H1 (cell line): ENCODE measurements at places on chromosomes 16 and 17.

DNA sequence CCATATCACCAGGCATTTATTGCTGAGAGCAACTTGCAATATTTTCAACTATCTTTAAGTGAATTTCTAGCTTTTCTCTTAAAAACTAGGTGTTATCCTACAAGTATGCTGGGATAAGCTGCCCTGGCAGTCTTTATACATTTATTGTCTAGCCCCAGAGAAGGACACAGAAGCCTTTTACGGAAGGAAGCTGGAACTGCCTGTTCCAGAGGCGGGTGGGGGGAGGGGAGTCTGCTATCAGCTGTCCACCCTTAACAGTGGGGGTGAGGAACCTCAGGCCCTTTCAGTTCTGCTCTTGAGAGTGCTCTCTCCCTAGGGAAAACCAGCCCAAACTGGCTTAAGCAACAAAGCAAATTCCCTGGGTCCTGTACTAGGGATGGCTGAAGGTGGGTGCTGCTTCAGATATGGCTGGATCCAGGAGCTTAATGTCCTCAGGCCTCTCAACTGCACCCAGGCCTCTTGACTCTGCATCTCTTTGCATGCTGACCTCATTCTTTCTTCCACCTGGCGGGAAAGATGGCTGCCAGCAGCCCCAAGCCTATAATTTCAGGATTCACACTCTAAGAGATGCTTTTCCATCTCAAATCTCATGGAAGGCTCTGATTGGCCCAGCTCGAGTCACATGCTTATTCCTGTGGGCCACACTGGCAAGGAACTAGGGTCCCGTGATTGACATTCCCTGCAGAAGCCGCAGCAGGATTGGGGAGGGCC lies 16.6 kb downstream of the NAGPA start:
- no peak for DNase-seq

DNA sequence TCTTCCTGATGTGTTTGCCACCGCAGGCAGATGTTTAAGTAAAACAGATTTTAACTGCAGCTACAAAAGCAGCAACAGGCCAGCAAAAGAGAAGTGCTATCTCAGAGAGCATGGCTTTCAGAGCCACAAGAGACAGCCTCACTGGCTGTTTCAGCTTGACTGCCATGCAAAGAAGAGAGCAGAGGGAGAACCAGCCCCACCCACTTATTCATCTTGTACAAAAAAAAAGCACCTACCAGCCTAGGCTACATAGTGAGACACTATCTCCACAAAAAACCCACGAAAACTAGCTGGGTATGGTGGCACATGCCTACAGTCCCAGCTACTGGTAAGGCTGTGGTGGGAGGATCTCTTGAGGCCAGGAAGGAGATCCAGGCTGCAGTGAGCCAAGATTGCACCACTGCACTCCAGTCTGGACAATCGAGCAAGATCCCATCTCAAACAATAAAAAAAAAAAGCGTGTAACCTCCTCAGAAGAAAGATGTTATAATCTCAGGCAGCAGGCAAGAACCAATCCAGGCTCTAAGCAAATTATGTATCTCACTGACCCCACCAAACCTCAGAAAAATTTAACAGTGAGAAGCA lies 30.0 kb downstream of the STH start:
- DNase-seq = no peak

- DNase-seq = no peak
Measured at GRCh38 chr17:47714773-47715396, 18.2 kb upstream of the TBX21 start.

DNA sequence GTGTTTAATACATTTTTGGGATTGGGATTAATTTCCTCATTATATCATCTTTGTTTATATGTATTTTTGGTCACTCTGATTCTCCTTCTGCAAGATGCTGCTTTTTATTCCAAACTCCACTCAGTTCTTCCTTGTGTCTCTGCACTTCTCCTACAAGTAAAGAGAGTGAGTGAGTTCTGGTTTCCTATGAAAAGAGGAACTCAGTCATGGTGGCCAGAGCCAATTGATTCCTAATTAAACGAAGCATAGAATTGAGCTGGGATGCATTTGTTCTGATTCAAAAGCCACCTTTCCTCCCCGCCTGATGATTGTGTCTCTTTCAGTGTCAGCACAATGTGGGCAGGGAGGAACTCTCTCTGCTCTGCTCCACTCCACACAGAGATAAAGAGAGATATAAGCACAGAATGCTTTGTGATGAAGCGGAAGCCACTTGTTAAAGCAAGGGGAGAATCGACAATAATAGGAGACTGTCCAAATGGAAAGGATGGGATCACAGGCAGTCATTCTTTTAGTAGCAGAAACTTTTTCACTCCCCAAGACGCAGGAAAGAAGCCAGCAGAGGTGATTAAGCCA lies 121.3 kb upstream of the GOT2 start:
- DNase-seq = no peak

DNA sequence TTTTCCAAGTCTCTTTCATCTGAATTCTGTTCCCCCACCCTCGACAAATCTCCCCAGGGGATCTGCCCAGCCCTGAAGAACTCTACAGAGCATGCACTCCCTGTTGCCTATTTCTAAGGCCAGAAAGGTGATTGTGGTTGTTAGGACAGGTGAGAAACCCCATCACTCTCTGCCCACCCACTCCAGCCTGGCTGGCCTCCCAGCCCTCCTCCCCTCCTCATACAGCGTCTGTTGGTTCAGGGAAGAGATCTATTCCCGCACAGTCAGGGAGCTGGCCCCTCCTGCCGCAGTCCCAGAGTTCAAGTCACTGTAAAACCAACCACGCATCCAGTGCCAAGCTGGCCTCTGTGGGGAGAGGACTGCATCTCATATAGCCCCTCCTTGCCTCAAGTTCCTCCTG lies 98.7 kb downstream of the KCNJ12 start:
- peak; percentile 40 for DNase-seq

DNA sequence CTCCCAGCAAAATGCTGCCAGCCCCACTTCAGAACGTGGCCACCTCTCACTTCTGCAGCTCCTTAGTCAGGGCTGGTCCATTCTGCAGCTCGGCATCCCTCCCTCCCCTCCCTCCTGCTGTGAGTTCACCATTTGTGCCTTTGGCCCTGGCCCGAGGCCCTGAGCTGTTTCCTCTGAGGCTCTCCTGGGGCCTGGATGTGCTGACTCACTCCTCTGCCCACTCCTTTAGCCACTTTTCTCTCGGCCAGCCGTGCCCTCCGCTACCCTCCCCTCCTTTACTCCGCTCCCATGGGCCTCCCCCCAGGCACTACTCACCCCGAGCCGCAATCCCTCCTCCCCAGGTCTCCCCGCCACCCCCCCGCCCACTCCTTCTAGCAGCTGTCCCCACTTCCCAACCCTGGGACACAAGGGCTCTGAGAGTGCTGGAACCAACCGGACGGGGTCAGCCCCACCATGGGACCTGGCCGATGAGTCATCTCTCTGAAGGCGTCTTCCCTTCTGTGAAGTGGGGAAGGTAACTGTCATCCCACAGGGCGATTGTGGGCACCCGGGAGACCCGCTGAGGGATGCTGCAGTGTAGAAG lies 11.5 kb downstream of the KCNG4 start:
- DNase-seq = peak; percentile 36

GRCh38 chr17:33199571-33200510 lies 93.3 kb downstream of the ASIC2 start:
- no peak for DNase-seq

- peak; percentile 23 for DNase-seq
Measured at GRCh38 chr17:74296548-74296936, 22.5 kb downstream of the DNAI2 start.

DNA sequence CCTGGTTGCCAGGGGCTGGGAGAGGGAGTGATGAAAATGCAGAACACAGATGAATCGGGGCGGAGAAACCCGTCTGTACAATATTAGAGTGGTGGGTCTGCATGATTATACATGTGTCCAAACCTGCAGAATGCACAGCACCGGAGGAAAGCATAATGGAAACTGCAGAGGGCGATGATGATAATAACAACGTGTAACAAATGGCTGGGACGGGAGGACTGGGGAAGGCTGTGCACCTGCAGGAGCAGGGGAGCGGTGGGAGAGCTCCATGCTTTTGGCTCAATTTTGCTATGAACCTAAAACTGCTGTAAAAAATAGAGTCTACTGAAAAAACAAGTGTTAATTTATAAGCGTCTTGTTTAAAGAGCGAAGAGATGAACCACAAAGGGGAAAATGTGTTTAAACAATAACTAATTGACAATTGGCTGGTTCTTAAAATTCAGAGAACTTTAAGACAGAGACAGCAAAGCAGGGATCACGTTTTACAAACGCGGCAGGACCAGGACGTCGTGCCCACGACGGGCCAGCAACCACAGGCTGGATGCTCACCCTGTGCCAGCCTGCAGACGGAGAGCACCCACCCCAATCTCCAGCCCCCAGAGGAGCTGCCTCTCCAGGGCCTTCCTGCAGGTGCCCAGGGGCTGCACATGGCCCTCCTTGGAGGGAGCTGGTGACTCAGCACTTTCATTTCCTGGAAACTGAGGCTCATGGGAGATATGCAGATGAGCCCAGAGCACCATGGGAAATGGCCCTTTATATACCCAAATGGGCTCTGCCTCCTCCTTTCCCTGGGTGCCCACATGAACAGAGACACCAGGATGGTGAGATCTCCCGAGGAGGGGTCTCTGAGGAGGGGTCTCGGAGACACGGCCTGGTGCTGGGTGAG lies at the start of gene TEX19:
TEX19 (plus strand) TSS at position 783 of the 886 bp plus-strand sequence. CDS start 2,904 bp downstream, outside the sequence.
- no peak for DNase-seq

DNA sequence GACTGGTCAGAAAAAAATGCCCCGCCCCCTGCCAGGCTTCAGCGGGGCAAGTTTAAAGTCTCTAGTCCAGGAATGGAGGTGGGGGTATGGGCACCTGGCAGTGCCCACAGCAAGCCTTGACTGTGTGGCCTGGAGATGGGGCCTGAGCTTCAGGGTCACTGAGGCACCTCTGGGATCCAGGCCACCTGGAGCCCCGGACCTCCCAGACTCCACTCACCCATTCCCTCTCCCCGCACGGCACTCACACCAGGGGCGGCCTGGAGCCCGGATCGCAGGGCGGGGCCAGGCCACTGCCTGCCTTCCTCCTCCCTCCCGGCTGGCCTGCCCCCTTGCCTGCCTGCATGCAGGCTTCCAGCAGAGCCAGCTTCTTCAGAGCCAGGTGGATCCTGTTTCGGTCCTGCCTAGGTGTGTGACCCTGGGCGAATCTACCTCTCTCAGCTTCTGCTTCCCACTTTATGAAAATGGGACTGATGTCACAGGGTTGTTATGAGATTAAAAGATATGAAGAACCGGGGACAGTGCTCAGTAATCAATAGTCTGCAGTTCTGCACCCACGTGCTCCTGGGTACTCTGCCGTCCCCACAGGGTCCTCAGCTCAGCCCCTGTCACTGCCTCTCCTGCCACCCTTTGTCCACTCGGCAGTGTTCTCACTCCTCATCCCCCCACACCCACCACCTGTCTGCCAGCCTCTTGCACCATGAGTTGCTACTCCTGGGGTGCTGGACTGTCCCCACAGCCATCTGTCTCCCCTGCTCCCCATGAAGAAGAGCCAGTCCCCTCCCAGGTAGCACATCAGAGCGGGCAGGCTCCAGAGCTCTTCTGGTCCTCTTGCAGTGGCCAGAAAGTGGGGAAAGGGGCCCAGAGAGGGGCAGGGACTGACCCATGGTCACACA lies 1.2 kb upstream of the TCAP start:
- DNase-seq = peak; percentile 85
